ENCODE measurements at places on chromosomes 2 and 18. TPM values are rescaled to one million over a fixed set of nuclear protein-coding genes. Genes with fewer than 3 reads are reported as not detected.

Gene PLGLB2
- total RNA-seq, result 1.2 TPM

Gene SALL3
- total RNA-seq, result not detected

Gene HOXD3
- 6.5 TPM for total RNA-seq

Gene SRD5A2
- not detected for total RNA-seq

Gene ATP6V1C2
- under 0.01 TPM for total RNA-seq

Gene BMP10
- not detected for total RNA-seq

Gene TNFAIP6
- total RNA-seq, result 0.22 TPM

Gene GMPPA
- total RNA-seq, result 22.2 TPM

Gene RND3
- total RNA-seq, result 23.0 TPM

Gene SNRNP200
- total RNA-seq, result 42.1 TPM

Gene DYNAP
- total RNA-seq, result not detected

Gene SERPINB10
- not detected for total RNA-seq

Gene LYPD6
- 7.5 TPM for total RNA-seq

Gene SCN9A
- under 0.01 TPM for total RNA-seq

Gene FKBP1B
- total RNA-seq, result 12.6 TPM

DNA sequence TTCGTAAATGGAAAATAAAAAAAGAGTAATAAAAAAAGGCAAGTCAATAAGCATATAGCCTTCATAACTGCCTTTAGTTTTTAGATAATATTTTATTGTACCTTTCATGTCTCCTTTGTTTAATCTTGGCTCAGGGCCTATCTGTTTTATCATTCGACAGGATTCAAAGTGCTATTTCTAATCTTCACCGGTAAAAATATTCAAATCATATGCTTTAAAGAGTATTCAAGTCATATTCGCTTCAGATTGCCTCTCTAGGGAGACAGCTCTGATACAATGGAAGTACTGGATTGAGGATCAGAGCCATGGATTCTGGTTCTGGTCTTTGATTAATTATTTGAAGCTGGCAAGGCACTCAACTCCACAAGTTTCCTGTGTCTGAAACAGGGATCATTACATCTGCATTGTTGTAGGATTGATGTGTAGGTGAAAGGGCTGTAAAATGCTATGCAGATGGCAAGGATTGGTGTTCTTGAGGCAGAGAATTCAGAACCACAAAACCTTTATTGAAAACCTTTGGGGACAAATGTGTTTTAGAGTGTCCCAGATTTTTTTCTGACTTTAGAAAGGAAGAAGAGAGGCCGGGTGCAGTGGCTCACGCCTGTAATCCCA is 84.3 kb upstream of the RAPH1 start:
- DNase-seq, result no peak

DNA sequence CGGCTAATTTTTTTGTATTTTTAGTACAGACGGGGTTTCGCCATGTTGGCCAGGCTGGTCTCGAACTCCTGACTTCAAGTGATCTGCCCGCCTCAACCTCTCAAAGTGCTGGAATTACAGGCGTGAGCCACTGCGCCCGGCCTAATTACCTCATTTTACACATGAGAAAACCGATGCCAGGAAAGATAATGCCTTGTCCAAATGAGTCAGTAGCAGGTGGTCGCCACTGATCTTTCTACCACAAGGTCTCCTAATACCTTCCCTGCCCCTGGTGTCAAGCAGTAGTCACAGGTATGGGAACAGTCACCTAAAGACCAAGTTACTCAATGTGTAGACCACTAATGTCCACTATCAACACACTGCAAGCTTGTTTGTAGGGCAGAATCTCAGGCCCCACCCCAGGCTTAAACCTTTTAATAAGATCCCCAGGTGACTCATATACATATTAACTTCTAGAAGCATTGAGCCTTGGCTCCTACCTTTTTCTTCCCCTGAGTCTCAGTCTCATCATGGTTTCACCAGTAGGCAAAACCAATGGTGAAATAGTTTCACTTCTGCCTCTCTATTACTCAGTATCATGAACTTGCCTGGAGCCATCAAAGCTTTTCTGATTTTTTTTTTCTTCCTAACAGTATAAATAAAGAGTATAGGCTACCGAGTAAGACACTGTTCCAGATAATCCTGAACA is 6.9 kb upstream of the EPB41L5 start:
- no peak for DNase-seq

DNA sequence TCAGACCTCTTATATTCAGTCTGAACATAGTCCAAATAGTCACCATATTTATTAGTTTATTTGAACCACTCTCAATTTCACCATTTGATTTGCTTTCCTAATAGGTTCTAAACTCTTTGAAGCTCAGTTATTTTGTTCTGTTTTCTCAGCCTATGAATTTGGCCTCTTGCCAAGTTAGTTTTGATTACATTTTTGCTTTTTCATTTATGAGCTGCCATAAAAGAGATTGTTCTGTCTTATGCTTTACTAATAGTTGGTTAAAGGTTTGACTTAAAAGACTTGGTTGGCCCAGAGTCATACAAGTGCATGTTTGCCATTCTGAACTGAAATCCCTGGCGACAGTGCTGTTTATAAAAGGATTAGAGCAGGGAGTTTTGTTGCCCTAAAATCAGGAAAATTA is 85.9 kb upstream of the RANBP2 start:
- peak; percentile 58 for DNase-seq

- no peak for DNase-seq
Measured at GRCh38 chr2:26025509-26025908, 8.4 kb upstream of the RAB10 start.

GRCh38 chr18:48687346-48688042 is 148.7 kb downstream of the CTIF start:
- no peak for DNase-seq

GRCh38 chr2:64881037-64881492 is 108.1 kb upstream of the SLC1A4 start:
- no peak for DNase-seq

DNA sequence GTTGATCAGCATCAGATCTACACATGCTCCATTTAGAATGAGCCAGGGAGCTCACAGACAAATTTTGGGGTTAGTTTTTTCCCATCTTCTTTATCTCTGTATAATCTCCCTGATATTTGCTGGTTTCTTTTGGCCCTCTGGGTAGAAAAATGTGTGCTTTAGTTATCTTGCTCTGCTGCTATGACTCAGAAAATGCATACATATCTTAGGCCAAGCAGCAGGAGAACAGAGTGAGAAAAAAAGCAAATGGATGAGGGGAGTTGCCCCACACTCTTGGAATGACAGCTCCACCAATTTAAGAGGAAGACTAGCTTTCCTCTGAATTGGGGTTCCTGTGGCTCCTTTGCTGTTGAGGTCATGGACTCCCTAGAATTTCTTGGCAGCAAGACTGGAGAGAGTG is 331.8 kb downstream of the KCNJ3 start:
- no peak for DNase-seq

DNA sequence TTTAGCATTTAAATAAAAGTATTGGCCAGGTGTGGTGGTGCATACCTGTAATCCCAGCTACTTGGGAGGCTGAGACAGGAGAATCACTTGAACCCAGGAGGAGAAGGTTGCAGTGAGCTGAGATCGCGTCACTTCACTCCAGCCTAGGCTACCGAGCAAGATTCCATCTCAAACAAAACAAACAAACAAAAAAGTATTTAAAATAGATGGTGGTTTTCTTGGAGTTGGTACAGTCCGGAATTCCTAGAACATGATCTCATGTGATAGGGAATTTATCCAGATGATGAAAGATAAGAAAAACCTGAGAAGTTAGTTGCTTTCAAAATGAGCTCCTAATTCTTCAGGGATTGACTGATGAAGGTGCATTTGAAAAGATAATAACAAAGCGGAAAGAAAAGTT is 62.0 kb downstream of the BIRC6 start:
- peak; percentile 85 for DNase-seq

DNA sequence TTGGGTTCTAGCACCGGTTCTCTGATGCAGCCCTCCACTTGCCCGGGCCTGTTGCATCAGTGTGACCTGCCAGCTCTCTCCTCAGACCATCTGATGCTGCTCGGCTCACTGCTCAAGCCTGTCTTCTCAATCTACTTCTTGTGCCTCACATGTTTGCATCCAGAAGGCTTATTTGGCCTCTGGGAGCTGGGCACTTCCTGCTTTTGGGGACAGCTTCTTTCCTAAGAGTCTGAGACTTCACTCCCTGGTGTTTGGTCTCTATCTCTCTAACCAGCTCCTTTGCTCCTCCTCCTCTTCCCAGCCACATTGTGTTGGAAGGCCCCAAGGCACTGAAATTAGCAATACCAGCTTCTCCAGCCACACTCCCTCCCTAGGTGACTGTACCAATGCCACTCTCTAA is 212.8 kb downstream of the CDCA7 start:
- DNase-seq, result no peak

- no peak for DNase-seq
Measured at GRCh38 chr18:60585670-60586069, 213.1 kb upstream of the MC4R start.

DNA sequence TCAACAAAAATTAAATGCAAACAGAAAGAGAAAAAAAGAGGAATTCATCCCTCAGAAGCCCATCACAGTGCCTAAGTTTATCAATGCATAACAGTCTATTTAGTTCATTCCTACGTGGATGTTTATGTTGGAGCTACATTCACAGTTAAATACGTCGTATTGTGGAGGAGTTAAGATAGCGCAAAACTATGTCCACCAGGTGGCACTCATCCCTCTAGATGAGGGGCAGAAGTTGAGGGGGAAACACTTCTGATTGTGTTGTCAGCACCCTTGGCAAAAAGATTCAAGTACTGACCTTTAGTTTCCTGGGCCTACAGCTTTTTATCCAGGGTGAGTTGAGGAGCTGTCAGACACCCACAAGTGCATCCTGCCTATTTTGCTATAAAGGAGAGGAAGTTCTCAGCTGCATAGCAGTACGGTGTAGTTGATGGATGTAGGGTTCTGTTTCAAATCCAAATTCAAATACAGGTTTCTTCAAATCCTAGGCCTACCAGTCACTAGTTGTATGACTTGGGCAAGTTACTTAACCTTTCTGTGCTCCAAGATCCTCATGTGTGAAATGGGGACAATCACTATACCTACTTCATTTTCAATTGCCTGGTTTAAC is 26.8 kb upstream of the MYO1B start:
- DNase-seq, result peak; percentile 86

DNA sequence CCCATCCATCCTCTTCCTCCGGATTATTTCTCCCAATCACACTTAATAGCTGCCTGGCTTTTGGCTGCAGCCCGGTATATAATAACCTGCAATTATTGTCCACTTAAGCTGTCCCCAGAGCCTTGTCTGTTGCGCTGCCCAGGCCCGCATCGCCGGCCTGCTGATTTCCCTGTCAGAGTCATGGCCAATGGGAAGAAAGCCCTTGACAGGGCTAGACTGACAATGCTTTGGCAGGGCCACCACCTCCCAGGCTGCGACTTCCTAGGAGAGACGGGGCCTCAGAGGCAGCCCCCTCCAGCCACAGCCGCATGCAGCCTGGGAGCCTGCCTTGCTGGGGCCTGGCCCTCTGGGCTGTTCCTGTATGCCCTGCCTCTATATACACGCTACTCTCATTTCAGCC is 10.0 kb upstream of the CELF4 start:
- DNase-seq, result no peak

DNA sequence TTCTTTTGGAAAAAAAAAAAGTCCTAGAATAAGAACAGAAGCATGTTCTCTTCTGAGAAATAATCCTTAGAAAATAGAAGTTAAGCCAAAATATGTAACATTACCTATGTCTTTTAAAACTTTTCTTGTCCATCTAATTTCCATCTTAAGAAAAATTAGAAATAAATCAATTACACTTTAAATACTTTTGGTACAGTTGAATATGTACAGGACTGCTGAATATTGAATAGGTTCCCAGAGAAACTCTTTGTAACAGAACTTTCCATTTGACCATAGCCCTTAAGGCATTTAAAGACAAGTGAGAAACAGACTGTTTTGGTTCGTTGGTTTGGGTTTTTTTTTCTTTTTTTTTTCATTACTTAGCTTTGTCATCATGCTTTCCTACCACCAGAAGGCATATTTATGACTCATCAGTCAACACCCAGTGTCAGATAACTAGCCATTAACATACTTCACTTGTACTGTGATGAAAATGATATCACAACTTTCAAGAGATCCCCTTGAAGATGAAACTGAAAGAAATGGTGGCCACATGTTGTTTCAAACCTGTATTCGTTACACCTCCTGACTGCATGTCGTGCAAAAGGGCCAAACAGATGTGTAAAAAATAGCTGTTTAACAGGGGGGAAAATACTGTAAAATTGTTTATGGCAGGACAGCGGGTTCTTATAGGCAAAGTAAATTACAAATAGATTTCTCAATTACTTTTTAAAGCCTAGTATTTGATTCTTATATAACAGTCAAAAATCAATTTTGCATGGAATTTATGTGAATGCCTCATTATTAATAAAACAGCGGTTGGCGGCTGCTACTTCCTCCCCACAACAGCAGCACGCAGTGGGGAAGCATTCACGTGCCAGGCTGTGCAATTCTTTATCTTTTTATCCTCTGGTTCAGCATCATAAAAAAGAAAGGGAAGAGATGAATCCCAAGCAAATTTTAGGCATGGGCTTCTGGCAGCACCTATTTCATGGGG is 280.7 kb upstream of the HNRNPA3 start:
- DNase-seq, result peak; percentile 20

DNA sequence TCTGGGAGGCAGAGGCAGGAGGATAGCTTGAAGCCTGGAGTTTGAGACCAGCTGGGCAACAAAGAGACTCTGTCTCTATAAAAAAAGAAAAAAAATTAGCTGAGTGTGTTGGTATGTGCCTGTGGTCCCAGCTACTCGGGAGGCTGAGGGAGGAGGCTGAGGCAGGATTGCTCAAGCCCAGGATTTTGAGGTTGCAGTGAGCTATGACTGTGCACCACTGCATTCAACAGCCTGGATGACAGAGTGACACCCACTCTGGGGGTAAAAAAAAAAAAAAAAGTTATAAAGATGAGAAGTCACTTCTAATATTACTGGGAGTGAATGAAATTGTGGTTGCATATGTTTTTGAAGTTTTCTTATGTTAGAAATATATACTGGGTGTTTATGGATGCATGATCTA is 71.6 kb downstream of the C2orf74 start:
- DNase-seq, result no peak

DNA sequence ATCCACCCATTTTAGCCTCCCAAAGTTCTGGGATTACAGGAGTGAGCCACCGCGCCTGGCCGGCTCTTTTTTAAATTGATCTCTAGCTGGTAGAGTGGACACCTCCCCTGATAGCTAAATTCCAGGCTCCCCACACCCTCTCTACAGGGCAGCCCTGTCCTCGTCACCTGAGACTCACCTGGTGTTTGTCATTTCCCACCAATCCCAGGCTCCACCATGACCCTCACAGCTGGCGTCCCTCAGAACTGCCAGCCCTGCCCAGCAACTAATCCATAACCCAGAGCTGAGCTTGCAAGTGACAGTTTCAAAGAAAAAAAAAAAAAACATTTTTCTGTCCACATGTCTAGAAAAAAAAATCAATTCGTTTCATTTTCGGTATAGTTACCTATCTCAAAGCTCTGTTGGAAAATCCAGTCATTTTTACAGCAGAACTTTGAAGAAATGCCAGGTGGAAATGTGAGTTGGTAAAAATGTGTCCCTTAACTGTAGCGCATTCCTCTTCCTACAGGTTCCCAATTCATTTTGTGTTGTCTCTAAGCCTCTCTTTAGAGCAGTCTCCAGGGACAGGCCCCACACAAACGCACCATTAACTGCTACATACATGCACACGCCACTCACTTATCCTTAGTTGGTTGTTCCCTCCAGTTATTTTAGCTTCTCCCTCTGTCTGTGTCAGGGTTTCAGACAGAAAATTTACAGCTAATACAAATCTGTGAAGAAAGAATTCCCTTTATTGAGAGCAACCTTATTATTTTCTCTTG is 294.7 kb downstream of the FBXO15 start:
- no peak for DNase-seq
